ENCODE measurements at places on chromosomes 16 and 17.

DNA sequence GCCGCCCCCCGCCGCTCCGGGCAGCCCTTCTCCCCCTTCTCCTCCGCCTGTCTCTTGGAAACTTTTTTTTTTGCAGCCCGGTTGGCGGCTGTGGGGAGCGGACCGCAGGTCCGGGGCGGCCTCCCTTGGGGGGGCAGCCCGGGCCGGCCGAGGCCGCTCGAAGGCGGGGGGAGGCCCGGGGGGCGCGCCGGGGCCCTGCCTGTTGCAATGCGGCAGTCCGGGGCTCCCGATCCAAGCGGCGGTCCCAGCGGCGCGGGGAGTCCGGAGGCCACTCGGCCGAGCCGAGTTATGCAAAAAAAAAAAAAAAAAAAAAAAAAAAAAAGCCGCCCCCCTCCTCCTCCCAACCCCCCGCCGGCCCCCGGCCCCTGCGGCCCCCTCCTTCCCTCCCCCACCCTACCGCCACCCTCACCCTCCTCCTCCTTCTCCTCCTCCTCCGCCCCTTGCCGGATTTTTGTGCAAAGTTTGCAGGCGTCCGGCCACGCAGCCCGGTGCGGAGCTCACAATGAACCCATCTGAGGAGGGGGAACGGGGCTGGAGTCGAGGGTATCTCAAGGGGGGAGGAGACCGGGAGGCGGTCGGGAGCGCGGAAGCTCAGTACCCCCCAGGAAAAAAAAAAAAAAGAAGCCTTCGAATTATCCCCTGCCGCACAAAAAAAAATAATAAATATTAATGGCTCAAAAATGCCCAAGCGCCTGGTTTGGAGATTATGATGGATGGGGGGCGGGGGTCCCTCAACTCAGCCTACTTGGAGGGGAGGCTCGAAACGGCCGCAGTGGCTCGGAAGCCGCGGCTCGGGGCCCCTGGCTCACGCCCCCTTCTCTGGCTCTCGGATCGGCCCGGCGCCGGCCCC, at the start of gene ZNF423:
Gene ZNF423 (minus strand): TSS at position 291 of the 850 bp plus-strand sequence. CDS start 338 bp downstream, outside the sequence.
- DNase-seq = no peak

GRCh38 chr17:2215616-2216364, 87.8 kb downstream of the SMG6 start:
- no peak for DNase-seq

- no peak for DNase-seq
Observed at GRCh38 chr17:37458805-37459204, 30.9 kb upstream of the DUSP14 start.

DNA sequence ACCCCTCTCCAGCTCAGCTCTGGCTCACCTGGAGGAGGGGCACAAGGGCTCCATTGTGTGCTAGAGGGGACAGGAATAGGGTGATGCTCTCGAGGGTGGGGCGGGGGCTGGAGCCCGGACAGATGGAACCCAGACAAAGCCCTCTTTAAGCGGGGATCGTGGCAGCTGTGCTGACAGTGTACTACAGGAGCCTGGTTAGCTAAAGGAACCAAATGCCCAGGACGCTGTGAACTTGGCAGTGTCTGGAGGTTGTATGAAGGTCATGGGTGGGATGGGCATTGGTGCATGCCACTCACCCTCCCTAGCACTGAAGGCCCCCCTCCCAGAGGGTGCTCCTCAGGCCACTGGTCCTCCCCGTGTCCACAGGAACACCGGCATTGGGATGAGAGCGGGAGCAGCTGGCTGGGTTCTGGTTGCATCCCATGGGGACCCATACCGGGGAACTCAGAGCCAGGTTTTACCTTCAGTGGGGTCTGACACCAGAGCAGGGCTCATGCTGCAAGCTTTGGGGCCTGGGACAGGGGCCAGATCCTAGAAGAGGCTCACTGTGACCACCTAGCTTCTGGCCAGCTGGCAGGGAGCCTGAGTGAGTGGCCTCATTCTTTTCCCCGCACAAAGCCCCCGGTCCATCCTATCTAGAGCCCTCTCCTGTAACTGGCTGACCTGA, 11.9 kb downstream of the KIF19 start:
- no peak for DNase-seq

GRCh38 chr16:72371307-72372086, 199.5 kb upstream of the PMFBP1 start:
- DNase-seq = no peak

GRCh38 chr17:79778504-79779083, 646 bp downstream of the CBX2 start:
- DNase-seq = no peak

- no peak for DNase-seq
Observed at GRCh38 chr17:75564195-75564594, 23.4 kb upstream of the MYO15B start.

DNA sequence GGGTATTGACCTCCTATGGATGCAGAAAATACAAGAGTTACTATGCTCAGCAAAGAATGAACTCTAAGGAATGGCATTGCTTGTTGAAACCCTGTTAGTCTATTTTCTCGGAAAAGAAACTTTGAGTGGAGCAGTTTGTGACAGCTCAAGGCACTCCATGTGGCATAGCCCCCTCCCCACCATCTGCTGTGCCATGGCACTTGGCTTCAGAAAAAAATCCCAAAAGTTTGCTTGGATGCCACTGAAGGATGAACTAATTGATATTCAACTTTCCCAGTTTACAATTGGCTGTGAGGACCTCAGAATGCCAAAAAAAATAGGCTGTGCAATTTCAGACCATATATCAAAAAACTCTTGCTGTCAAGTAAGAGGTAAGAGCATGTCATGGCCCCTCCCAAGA, 1.8 kb downstream of the KRT31 start:
- no peak for DNase-seq

DNA sequence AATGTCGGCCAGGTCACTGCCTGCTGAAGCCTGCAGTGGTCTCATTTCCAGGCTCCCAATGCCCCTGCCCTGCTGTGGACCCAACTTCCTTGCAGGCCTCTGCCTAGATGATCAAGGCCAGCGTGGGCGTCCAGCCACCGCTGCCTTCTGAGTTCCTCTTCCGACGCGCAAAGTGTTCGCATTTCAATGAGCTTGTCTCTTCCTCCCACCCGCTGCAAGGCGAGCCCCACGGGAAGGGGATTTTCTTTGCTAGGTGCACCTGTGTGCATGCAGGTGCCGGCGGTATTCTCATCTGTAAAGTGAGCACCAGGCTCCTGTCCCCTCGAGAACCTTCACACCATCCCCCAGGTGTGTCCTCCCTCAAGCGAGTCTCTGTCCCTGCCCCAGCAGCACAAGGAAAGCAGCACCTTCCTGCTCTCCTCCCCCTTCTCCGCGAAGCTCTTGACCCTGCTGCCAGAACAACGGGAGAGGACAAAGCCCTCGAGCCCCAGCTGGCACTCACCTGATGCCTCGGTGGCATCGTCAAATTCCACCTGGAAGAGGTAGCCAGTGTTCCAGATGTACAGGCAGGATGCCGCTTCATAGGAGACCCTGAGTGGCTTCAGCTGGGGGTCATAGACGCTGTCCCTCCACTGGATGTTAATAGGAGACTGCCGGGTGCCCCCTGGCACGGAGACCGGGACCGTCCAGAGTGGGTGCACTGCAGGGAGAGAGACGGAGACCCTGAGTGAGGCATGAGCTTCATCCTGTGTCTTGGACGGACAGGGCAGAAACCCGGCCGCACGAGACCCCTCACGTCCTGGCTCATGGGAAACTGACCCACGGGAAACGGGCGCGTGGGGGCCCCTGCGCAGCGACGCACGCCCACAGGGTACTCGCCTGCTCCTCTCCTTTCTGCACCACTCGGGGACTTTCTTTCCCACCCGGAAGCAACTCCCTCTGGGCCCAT, 9.8 kb downstream of the CA5A start:
- DNase-seq = no peak

DNA sequence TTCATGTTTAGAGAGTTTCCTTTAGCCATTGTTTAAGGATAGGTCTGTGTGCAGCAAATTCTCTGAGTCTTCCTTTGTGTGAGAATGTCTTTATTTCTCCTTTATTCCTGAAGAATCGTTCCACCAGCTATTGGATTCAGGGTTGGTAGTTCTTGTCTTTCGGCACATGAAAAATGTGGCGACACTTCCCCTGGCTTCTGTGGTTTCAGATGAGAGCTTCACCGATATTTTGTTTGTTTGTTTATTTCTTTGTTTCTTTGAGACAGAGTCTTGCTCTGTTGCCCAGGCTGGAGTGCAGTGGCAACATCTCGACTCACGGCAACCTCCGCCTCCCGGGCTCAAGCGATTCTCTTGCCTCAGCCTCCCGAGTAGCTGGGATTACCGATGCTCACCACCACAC, 18.6 kb downstream of the MPO start:
- DNase-seq = peak; percentile 43

DNA sequence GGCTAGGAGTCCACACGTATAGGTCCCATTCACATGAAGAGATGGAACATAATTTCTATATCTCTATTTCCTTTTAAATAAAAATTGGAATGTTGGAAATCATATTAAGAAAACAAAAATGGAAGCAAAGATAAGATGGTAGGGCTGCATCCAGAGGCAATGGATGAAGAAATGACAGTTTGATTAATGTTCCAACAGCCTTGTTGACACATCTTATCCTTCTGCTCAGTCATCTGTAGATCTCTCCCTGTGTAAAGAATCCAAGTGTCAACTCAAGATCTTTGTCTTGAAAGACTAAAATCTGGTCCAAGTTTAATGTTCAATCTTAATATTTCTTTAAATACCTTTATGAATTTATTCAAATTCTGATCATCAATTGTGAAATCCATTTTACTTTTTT, 7.8 kb upstream of the KCNJ2 start:
- DNase-seq = no peak

- no peak for DNase-seq
Observed at GRCh38 chr16:8646326-8647053, 25.0 kb downstream of the METTL22 start.

- DNase-seq = no peak
Observed at GRCh38 chr17:63337579-63337978, 108.5 kb downstream of the CYB561 start.

GRCh38 chr17:47654991-47655390, 5.3 kb downstream of the KPNB1 start:
- DNase-seq = no peak

GRCh38 chr17:42509409-42509808, 26.6 kb upstream of the NAGLU start:
- DNase-seq = no peak

DNA sequence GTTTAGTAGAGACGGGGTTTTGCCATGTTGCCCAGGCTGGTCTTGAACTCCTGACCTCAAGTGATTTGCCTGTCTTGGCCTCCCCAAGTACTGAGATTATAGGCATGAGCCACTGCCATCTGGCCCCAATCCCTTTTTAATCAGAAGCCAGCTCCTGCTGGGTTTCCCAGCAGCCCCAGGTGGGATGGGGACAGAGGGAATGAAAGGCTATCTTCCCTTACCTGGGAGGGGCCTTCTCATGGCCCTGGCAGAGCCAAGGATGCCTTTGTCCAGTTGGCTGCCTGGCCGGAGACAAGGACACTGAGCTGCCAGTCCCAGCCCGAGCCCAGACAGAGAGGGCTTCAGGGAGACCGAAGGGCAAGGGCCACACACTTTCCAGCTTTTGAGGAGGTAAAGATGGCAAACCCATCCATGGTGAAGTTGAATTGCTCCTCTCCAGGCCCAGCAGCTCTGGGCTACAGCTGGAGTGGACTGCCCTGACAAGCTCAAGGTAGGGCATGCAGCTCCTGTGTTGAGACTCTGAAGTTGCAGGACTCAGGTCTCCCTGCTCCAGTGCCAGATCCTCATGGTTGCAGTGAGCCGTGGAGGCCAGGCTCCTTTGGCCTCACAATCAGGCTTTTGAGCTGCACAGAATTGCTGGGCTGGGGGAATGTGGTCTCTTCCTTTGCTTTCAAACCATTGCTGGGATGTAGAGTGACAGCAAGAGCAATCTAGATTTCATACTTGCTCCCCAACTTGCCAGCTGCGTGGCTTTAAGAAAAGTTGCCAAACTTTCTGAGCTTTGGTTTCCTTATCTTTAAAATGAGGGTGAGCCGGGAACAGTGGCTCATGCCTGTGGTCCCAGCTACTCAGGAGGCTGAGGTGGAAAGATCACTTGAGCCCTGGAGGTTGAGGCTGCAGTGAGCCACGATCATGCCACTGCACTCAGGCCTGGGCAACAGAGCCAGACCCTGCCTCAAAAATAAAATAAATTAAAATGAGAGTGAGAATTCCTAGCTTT, 44.5 kb upstream of the IL34 start:
- no peak for DNase-seq

All from vagina (tissue), 2 donors.